ENCODE measurements at places on chromosomes 16 and 17. TPM values are rescaled to one million over a fixed set of nuclear protein-coding genes. Genes with fewer than 3 reads are reported as not detected.

DNA sequence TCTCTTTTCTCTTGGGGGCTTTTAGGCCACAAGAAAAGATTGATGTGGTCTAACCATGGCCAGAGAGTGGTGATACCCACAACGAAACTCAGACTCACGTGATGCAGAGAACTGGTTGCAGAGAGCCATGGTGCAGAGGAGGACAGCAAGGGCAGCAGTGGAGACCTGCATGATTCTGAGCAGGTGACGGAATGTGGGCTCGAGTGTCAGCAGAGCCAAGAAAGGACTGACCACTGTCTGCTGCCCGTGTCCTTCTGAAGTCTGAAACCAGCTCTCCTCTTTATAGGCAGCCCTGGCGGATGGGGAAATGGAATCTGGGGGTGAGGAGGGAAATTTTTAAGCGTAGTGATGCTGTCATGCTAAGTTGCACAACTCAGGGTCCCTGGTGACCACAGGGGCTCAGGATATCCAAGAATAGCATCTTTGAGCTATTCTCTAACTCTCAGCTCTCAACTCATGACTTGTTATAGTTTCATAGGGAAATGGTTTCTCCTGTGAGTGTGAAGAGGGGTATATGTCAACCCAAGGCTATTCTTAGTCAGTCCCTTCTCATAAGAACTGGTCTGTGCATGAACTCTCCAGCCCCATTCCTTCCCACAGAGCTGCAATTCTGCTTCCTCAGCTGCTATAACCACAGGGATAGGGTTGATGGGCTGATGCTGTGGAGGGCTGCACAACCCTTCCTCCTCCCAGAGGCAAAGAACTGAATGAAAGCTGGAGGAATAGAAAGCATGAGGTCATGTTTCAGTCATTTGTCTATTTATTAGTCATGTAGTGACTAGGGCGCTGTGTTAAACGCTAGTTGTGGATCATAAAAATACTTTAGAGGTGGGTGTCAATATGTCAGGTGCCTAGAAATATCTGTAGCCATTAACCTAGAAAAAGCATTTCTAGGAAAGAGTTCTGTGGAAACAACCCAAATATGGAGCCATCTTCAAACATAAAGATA lies at the start of gene CCL3:
Gene CCL3 (minus strand): TSS at position 256 of the 949 bp plus-strand sequence. CDS start 85 bp downstream, at position 171.
- no peak for DNase-seq

DNA sequence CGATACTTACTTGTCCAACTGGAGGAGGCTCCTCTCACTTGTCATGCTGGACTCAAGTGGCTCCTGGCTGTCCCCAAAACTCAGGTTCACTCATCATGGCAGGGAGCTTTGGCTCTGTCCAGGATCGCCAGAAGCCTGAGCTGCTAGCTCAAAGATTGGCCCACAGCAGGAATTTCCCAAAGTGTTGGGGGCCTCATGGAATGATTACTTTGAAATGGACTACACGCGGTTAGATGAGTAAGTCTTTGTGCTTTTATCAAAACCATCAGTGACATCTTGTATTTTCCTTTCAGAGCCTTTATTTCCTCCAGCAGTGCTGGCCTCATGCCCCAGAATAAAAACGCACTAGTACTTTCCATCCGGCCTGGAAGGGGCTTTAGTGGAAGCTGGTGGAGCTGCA lies 29.2 kb upstream of the PHB1 start:
- DNase-seq, result no peak

GRCh38 chr16:87326151-87326571 lies 9.0 kb upstream of the C16orf95 start:
- DNase-seq, result no peak

DNA sequence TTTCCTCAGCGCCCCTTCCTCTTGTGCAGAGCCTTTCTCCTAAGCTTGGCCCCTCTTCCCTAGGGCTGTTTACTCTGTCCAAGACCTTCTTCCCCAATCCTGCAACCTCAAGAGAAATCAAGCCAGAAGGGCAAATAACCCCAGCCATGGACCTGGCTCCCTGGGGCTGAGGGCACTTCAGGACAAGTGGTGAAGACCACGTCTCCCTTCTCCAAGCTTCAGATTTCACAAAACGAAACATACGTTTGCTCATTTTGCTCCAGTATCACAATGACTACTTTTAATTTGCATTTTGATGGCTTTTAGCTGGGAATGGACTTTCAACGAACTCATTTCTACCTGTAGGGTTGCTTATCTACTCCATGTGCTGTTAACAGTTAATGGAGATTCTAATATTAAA lies 139.8 kb upstream of the CACNG5 start:
- no peak for DNase-seq

Gene TMED6
- total RNA-seq, result 2.2 TPM

DNA sequence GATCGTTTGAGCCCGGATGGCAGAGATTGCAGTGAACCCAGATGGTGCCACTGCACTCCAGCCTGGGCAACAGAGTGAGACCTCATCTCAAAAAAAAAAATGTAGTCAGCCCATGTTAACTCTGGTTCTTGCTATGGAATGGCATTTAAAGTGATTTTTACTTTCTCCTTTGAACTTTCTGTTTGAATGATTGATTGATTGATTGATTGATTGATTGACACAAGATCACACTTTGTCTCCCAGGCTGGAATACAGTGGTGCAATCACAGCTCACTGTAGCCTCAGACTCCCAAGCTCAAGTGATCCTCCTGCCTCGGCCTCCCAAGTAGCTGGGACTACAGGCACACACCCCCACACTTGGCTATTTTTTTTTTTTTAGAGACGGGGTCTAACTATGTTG lies 17.0 kb downstream of the SMTNL2 start:
- no peak for DNase-seq

DNA sequence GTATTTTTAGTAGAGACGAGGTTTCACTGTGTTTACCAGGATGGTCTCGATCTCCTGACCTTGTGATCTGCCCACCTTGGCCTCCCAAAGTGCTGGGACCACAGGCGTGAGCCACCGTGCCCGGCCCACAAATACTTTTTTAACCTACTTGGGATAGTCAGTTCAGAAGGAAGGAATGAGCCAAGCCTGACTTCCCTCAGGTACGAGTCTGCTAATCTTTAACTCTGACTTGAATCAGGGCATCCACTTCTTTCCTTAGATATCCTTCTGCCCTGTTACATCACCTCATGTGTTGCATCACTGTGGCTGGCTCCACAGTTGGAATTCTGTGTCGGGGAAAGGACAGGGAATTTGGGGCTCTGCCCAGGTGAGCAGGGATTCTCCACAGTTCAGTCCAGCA lies 120.8 kb downstream of the MSI2 start:
- no peak for DNase-seq

Gene DYNC1LI2
- 153 TPM for total RNA-seq

- no peak for DNase-seq
Observed at GRCh38 chr16:14101415-14101814, 30.3 kb downstream of the MRTFB start.

Data from mucosa of descending colon (tissue), 3 donors.